K562 (cell line): ENCODE measurements at places on chromosomes 16 and 17. TPM values are rescaled to one million over a fixed set of nuclear protein-coding genes. Genes with fewer than 3 reads are reported as not detected.

- no peak overlapping the region for H3K27ac ChIP-seq
- peaks cover 79% of the 10 kb centered on the region for H3K27me3 ChIP-seq
- no peak for DNase-seq
- no peak overlapping the region for H3K4me3 ChIP-seq
- H3K36me3 ChIP-seq: no peaks in the 10 kb centered on the region
Observed at GRCh38 chr17:49949634-49950033, 19.4 kb upstream of the DLX4 start.

GRCh38 chr16:22938647-22939046 lies 124.7 kb downstream of the HS3ST2 start:
- no peaks in the 10 kb centered on the region for H3K27me3 ChIP-seq
- DNase-seq: no peak
- no peaks in the 10 kb centered on the region for H3K4me1 ChIP-seq
- H3K27ac ChIP-seq: no peak overlapping the region

Gene MPP2
- 0.45 and 0.53 TPM in 2 replicates for total RNA-seq

Gene TEKT3
- not detected in 2 replicates for total RNA-seq

Gene CDRT15L2
- total RNA-seq: not detected in 2 replicates
